ENCODE measurements at places on chromosomes 16 and 17. TPM values are rescaled to one million over a fixed set of nuclear protein-coding genes. Genes with fewer than 3 reads are reported as not detected.

KRTAP2-3 gene
- total RNA-seq: not detected

PRSS33 gene
- not detected for total RNA-seq

ASPHD1 gene
- 30.7 TPM for total RNA-seq

TUBG2 gene
- 26.1 TPM for total RNA-seq

KCTD19 gene
- total RNA-seq: 0.46 TPM

MT3 gene
- total RNA-seq: not detected

YBX2 gene
- 0.66 TPM for total RNA-seq

VTN gene
- 18.8 TPM for total RNA-seq

PITPNM3 gene
- 1.9 TPM for total RNA-seq

CPHXL2 gene
- not detected for total RNA-seq

CCDC137 gene
- 65.9 TPM for total RNA-seq

DNAI2 gene
- total RNA-seq: not detected

ITGAE gene
- 88.2 TPM for total RNA-seq

GJC1 gene
- total RNA-seq: 33.3 TPM

SLFN12L gene
- not detected for total RNA-seq

All from A549 treated with CpdA at 1 μM for 4 hours (cell line).